ENCODE measurements at places on chromosomes 2 and 18. TPM values are rescaled to one million over a fixed set of nuclear protein-coding genes. Genes with fewer than 3 reads are reported as not detected.

DNA sequence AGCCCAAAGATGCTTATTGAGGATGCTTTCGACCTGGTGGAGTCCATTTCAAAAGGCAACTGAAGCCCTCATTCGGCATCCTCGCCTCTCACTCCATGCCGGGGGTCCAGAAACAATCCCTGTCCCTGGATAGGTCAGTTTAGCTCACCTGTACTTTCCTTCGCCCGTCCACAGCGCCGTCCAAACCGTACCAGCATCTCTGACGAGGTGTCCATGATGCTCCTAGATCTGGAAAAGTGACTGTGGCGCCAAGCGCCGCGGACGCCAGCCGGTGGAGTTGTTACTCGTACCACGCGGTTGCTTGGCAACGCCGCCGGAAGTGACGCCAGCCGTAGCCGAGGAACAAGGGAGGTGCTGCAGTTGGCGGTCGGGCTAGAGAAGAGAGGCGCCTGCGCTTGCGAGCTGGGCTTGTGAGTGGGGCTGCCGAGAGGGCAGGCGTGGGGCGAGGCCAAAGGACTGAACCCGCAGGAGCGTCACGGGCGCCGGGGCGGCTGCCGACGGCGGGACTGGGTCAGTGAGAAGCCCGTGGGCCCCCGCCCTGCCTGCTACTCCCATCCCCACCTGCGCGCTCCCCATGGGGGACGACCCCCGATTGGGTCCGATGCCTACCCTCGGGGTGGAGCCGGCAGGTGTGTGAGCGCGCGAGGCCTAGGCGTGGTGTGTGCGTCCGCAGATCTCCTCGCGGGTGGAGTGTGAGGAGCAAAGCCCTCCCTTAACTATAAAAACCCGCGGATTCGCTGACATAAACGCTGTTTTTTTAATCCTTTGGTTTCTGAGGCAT, at the start of the genes CFAP210 and PHOSPHO2:
CFAP210 (minus strand) TSS at position 293 of the 781 bp plus-strand sequence; CDS start at position 215, 78 bp downstream.
PHOSPHO2 (plus strand) TSS at position 357 of the 781 bp plus-strand sequence. CDS start 6,503 bp downstream, outside the sequence.
- DNase-seq: peak; percentile 97

- no peak for DNase-seq
Observed at GRCh38 chr2:69437751-69438154, 518 bp upstream of the NFU1 start.

GRCh38 chr2:207630491-207630890, 5.3 kb upstream of the METTL21A start:
- DNase-seq: no peak

- DNase-seq: peak; percentile 51
Observed at GRCh38 chr2:37843556-37843955, 81.5 kb upstream of the RMDN2 start.

Gene TRAPPC8
- 56.6 TPM for total RNA-seq

Gene SALL3
- not detected for total RNA-seq

Gene RGPD3
- total RNA-seq: 0.32 TPM
